ENCODE measurements at places on chromosomes 4 and X.

- no peak for DNase-seq
These were observed 13.8 kb upstream of the STBD1 start for GRCh38 chr4:76292730-76293129.

DNA sequence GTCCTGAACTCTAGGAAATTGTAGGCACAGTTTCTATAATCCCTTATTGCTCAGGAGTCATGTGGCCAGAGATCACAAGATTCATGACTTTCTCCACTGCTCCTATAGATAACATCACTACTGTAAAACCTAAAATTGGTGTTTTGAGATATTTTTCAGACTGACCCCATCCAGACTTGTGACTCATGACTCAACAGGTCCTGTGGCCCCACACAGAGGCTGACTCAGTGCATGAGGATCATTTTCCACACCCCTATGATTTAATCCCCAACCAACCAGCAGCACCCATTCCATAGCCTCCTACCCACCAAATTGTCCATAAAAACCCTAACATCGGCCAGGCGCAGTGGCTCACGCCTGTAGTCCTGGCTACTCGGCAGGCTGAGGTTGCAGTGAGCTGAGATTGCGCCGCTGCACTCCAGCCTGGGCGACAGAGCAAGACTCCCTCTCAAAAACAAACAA is 13.2 kb upstream of the XIAP start:
- DNase-seq = no peak

DNA sequence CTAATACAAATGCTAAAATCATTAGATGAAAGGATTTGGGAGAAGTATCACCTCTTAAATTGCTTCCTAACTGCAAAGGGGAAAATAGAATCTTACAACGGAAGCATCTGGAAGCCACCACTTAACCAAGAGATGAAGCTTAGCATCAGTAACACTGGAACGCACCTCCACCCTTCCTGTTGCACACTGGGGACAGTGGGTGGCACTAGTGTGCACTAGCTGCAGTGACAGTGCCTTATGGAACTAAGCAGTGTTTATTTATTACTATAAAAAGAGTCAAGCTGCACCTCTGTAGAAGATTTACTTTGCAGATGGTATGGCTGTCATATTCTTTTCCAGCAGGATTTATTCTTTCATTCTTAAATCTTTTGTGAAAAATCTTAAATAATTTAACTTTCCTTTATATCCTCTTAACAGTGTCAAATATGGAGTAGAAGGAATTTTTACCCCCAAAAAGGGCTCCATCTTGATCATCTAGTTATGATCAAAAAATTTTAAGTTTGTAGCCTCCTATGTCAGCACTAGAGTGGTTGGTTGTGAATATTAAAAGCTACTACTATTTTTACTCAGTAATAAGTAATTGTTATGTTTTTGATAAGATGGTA is 76.7 kb downstream of the SCD5 start:
- DNase-seq = no peak

GRCh38 chrX:51955200-51955599 is 61.8 kb downstream of the MAGED1 start:
- no peak for DNase-seq

GRCh38 chr4:177505171-177505615 is 63.0 kb upstream of the AGA start:
- DNase-seq = no peak

DNA sequence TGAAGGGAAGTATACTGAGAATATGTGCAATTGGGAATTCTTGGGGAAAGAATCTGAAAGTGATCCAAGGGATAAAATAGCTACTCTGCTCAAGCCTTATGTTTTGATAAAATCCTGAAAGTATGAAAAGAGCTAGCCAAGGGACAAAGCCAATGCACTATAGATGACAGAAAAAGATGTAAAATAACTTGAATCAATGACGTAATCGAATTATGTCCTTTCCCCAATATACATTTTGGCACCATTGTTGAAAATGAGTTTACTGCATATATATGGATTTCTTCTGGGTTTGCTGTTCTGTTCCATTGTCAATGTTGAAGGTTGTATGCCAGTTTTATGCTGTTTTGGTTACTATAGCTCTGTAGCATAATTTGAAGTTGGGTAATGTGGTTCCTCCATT is 407.3 kb downstream of the DCAF12L2 start:
- no peak for DNase-seq

GRCh38 chr4:2583092-2583491 is 46.6 kb downstream of the FAM193A start:
- no peak for DNase-seq

DNA sequence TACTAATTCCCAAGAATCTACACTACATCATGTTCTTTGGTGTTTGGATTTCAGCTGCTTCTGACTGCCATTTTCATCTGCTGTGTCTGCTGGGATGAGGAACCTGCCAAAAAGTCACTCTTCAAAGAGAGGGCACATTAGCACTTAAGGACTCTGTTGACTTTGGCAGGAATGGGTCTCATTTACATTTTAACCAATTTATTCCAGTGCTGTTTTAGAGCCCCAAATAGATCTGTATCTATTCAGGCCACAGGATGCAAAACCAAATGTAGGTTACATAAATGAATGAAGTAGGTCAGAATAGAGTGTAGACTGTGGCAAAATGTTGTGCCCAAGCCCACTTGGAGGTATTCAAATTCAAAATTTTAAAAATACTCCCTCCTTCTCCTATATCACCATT is 14.4 kb downstream of the TXK start:
- no peak for DNase-seq

- DNase-seq = no peak
These were observed 248.6 kb downstream of the HNRNPD start for GRCh38 chr4:82124932-82125786.

DNA sequence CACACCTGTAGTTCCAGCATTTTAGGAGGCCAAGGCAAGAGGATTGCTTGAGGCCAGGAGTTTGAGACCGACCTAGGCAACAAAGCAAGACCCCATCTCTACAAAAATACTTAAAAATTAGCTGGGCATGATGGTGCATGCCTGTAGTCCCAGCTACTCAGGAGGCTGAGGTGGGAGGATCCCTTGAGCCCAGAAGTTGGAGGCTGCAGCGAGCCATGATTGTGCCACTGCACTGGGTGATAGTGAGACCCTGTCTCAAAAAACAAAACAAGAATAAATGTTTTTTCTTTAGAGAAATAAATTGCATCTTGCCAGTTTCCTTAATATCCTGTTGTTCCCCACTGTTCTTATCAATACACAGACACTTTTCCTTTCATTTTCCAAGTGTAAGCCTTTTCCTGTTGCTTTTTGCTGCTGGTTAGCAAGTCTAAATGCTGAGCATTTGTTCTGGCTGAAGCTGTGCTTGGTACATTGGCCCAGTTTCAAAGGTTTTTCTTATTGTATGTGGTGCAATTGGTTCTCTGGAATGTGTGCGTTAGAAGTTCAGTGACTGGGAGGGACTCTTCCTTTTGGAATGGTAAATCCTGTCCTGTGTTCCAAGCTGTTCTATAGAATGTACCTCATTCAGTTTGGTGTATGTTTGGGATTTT is 98.2 kb downstream of the AFF1 start:
- no peak for DNase-seq

DNA sequence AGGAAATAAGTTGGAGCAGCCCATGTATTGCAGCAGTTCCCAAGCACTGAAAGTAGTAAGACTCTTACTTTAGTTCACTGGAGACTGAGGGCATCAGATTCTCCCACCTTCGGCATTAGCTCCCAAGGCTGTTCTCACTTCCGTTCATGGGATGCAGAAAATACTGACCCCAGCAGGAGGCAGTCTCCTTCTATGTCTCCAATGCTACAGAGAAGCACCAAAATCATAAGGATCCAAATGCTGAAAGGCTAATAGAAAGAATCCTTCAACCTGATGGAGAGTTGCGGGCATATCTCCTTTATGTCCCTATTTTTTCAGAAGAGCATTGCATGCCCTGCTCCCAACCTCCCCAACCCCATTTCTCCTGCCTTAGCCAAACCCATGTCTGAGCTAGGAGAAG is 32.4 kb downstream of the ADH7 start:
- DNase-seq = no peak

- no peak for DNase-seq
These were observed 402 bp upstream of the UPRT start for GRCh38 chrX:75273483-75273882.

DNA sequence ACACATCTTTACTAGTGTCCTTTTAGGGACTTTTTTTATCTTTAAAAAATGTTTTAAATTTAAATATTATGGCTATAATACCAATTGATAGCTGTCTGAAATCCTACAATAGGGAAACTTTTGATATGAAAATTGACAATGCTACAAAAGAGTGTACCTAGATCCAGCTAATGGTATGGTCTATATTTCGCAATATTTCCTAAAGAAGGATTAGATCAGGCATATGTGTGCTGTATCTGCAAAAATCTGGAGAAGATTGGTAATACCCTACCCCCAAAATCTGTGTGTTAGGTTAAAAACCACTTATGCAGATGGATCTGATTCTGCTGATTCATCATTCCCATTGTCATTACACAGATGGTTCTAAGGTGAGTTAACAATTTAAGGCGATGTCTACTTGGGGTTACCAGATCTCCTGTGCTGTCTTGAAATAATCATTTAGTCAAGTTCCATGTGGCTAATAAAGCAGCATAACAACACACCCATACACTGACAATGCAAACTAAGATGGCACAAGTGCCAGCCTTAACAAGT is 137.1 kb downstream of the GASK1B start:
- DNase-seq = no peak

GRCh38 chr4:15521442-15522039 is 51.9 kb downstream of the CC2D2A start:
- no peak for DNase-seq

DNA sequence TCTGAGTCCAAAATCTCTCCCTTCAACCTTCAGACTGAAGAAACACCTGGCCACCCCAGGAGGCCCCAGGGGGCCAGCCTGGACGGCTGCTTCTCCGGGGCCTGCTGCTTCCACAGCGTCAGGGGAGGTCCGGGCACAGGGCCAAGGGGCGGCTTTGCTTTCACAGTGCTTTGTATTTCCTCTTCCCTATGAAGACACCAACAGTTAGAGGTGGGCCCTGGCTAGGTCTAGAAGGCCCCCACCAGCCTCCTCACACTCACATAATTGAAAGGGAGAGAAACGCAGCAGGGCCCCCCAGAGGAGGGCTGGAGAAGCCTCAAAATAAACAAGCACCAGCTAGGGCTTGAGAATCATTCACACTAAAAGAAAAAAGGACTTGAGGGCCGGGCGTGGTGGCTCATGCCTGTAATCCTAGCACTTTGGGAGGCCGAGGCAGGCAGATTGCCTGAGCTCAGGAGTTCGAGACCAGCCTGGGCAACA is 17.8 kb downstream of the SCD5 start:
- no peak for DNase-seq

GRCh38 chrX:129665916-129666644 is 11.3 kb upstream of the APLN start:
- no peak for DNase-seq

- DNase-seq = no peak
These were observed 7.7 kb downstream of the GAK start for GRCh38 chr4:924107-925096.

DNA sequence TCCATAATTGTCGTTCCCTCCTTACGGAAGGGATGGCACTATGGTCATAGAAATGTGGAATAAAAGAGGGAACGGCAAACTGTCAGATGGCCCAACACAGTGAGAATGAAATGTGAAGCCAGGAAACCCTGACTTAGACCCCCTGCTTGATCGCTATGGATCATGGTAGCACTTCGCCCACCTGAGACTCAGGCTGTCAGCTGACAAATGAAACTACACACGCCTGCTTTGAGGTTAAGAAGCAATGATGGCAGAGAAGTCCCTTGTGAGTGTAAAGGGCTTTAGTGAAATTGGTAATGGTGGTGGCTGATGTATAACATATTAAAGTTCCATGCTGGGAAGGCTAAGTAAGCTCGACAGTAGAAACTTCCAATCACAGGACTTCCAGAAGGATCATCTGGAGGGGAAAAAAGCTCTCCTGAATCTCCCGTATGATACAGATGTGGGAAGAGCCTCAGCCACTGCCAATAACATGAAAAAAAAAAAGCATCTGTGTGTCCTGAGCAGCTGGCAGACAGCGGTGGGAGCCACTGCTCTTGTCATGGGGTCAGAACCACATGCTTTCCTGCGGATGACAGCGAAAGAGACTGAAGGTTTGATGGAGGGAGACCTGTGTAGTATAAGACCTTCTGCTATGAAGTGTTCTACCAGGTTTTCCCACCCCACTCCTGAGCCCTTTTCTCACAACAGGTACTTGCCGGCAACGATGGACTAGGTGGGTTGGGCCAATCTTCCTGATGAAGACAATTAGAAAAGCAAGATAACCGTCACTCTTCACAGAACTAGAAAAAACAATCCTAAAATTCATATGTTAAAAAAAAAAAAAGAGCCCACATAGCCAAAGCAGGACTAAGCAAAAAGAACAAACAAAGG is 107.6 kb downstream of the AFAP1 start:
- no peak for DNase-seq

GRCh38 chrX:46209768-46210167 is 335.5 kb downstream of the ZNF674 start:
- DNase-seq = no peak

DNA sequence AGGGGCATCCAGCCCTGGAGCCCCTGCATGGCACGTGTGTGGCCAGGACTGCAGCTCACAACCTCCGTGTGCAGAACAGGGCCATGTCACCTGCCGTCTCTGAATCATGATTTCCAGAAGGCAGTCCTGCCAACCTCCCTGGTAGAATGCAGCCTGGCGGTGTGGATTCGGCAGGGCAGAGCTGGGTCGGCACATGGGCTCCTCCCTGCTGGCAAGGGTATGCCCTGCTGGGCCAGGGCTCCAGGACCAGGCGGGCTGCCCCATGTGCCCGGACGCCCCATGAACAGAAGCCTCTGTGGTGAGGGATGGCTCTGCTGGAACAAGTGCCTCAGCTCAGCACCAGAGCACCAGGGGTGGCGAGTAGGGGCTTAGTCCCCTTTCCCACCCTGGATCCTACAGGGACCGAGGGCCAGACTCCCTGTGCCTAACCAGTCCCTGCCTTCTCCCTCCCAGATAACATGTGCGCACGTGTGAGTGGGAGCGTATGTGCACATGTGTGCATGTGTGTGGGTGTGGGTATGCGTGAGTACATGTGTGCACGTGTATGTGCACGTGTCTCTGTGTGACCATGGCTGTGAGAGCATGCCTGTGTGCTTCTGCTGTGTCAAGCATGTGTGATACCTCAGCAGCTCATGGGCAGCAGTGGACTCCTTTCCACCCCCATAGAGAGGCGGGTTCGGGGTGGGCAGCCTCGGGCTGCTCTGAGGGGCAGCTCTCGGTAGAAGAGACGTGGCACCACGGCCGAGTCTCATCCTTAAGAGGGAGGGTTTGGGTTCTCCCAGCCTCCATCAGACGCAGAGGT is 10.3 kb upstream of the MXD4 start:
- no peak for DNase-seq

DNA sequence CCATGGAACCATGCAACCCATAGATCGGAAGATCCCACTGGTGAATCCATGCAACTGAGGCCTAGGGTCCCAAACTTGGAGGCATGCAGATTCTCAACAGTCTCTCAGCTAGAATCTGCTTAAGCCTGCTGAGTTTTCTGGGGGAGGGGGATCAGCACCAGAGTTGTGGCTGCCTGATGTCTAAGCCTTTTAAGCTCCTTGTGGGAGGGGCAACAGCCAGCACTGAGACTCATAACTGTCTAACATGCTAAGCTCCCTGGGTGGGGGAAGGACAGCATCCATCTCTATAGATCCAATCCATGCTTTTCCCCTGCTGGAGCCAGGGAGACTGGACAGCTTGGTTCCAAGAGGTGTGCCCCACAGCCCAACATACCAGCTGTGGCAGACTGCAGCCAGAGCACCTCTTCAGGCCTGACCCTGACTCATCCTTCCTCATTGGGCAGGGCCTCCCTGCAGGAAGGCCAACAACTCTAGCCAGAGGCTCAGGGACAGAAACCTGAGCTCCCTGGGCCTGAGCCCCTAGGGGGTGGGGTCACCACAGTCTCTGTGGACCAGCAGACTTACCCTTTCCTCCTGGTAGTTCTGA is 300.1 kb upstream of the SLC7A11 start:
- no peak for DNase-seq
